ENCODE measurements at places on chromosomes 12 and 14. TPM values are rescaled to one million over a fixed set of nuclear protein-coding genes. Genes with fewer than 3 reads are reported as not detected.

The WNT1 gene
- total RNA-seq, result 1.2 TPM

DNA sequence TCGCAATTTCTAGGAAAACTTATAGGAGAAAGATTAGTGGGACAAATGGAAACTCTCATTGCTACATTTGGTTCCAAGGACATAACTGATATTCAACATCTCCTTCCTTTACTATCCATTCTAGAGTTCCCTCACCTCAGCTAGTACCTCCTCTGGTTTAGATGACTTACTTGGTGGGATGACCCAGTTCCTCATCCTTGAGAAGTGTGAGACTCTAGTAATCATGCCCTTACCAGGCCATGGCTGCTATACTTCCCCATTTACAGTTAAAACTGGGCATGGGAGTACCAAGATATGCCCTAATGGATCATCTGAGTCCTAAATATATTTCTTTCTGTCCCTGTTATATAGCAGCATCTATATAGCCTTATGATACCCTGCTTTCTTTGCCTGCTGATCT, 58.1 kb downstream of the IFT81 start:
- H3K36me3 ChIP-seq, result no peaks in the 10 kb centered on the region
- H3K27ac ChIP-seq, result peak overlapping the region; percentile 77
- no peak for DNase-seq
- H3K4me3 ChIP-seq, result no peak overlapping the region
- peaks cover 44% of the 10 kb centered on the region for H3K4me1 ChIP-seq

GRCh38 chr12:131795064-131795463, 33.1 kb upstream of the MMP17 start:
- no peaks in the 10 kb centered on the region for H3K4me1 ChIP-seq
- no peaks in the 10 kb centered on the region for H3K27me3 ChIP-seq
- H3K27ac ChIP-seq, result no peak overlapping the region
- no peak for DNase-seq

The BMAL2 gene
- 11.1 TPM for total RNA-seq

The DBX2 gene
- total RNA-seq, result not detected

The LAG3 gene
- total RNA-seq, result 0.95 TPM

GRCh38 chr12:70555081-70555480, 82.1 kb downstream of the PTPRB start:
- DNase-seq, result no peak
- no peaks in the 10 kb centered on the region for H3K36me3 ChIP-seq
- no peak overlapping the region for H3K4me3 ChIP-seq
- H3K4me1 ChIP-seq, result no peaks in the 10 kb centered on the region
- no peak overlapping the region for H3K27ac ChIP-seq
- H3K27me3 ChIP-seq, result no peaks in the 10 kb centered on the region

DNA sequence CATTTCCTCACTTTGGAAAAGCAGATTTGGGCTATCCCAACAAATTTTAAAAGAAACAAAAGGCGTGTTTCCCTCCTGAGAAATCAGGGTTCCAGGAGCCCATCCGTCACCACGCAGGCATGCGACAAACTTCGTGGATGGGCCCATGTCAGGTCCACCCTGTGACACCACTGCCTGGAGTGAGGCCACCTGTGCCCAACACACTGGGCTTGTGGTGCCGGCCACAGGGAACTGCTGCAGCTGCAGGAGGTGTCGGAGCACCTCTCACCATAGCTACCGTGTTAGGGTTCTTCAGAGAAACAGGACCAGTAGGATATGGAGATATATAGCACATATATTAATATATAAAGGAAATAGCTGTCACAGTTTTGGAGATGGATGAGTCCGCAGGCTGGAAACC, 53.0 kb upstream of the BCL11B start:
- H3K36me3 ChIP-seq, result no peaks in the 10 kb centered on the region
- no peak overlapping the region for H3K27ac ChIP-seq
- H3K27me3 ChIP-seq, result no peaks in the 10 kb centered on the region
- no peaks in the 10 kb centered on the region for H3K4me1 ChIP-seq

The GLIPR1L2 gene
- total RNA-seq, result 1.8 TPM

The SPTB gene
- 5.6 TPM for total RNA-seq

GRCh38 chr12:119666900-119667576, 895 bp upstream of the PRKAB1 start:
- H3K36me3 ChIP-seq, result peaks cover 7% of the 10 kb centered on the region
- H3K4me1 ChIP-seq, result peaks cover 10% of the 10 kb centered on the region
- H3K27me3 ChIP-seq, result no peaks in the 10 kb centered on the region

GRCh38 chr14:72578514-72578913, 315.4 kb downstream of the DPF3 start:
- no peaks in the 10 kb centered on the region for H3K27me3 ChIP-seq
- no peak for DNase-seq
- no peaks in the 10 kb centered on the region for H3K36me3 ChIP-seq

The NKX2-1 gene
- total RNA-seq, result not detected

Measured in thoracic aorta (tissue), 2 donors.